Smooth muscle cell of trachea (primary cell): ENCODE measurements at places on chromosomes 16 and 17. TPM values are rescaled to one million over a fixed set of nuclear protein-coding genes. Genes with fewer than 3 reads are reported as not detected.

Gene DRC3
- total RNA-seq: 0.83 and 1.2 TPM in 2 replicates

Gene ABCC3
- 9.7 and 21.2 TPM in 2 replicates for total RNA-seq

Gene NSRP1
- 9.4 and 13.1 TPM in 2 replicates for total RNA-seq

Gene KAT8
- total RNA-seq: 37.2 and 39.0 TPM in 2 replicates

Gene KRT9
- total RNA-seq: not detected in 2 replicates

Gene C16orf89
- under 0.01 and 1.3 TPM in 2 replicates for total RNA-seq

Gene ASGR2
- total RNA-seq: not detected in 2 replicates

Gene EFNB3
- total RNA-seq: 0.83 and 1.0 TPM in 2 replicates

Gene KLHL10
- total RNA-seq: 0.17 and 0.29 TPM in 2 replicates

Gene MED31
- 3.0 and 9.5 TPM in 2 replicates for total RNA-seq

Gene RGS11
- 1.9 and 10.6 TPM in 2 replicates for total RNA-seq

Gene MGAT5B
- total RNA-seq: 0.15 and 0.17 TPM in 2 replicates

Gene NPTX1
- 148 and 230 TPM in 2 replicates for total RNA-seq

Gene GGT6
- total RNA-seq: not detected in 2 replicates

Gene MT1B
- not detected in 2 replicates for total RNA-seq

Gene P2RX1
- total RNA-seq: not detected in 2 replicates

Gene PRAC2
- total RNA-seq: not detected in 2 replicates

Gene SRL
- 0.29 and 0.50 TPM in 2 replicates for total RNA-seq

Gene MYH13
- not detected in 2 replicates for total RNA-seq

Gene LAT
- 0.99 and 1.5 TPM in 2 replicates for total RNA-seq

Gene PERCC1
- 0.17 TPM in 1 of 2 replicates, not detected in the other for total RNA-seq

Gene TMEM235
- total RNA-seq: not detected in 2 replicates
